ENCODE measurements at places on chromosomes 3 and 15.

- DNase-seq = no peak
Measured at GRCh38 chr3:85476891-85477495, 518.2 kb downstream of the CADM2 start.

- no peak for DNase-seq
Measured at GRCh38 chr3:79810581-79810980, 42.8 kb upstream of the ROBO1 start.

DNA sequence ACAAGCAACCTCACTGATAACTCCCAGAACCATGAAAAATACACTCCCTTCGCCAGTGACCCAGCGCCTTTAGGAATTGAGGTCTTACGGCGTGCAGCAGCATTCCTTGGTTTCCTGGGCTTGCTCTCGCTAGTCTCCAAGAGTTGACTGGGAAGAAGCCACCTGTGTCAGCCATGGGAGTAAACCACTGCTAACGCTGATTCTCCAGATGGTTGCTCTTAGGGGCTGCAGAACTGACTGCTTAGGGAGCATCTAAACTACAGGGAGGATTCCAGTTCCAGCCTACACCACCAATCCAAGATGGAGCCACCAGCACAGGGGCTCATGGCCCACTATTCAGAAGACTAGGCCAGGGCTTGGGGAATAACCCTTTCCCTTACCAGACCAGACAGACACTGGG lies 2.4 kb downstream of the RBPMS2 start:
- no peak for DNase-seq

DNA sequence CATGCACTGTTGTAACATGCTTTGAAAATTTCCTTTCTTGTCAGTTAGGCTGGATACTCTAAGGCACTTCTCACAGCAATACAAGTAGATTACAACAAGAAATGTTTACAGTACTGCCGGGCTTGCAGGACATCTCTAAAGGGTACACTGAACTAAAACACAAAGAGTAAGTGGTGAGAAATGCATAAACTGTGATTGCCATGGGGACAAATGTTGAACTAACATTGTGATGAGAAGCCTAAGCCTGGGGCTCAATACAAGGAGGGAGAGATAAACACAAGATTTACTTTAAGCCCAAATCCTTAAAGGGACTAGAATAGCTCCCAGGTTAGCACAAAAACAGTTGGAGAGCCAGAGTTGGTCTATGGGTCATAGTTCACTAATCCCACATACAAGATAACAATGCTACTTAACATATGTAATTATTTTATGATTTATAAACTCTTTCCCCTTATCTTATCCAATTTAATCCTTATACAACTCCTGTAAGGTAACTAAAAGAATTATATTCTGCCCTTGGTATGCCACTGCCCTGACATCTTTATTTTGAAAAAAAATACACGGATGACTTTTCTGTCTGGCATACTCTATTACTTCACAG lies 126.9 kb downstream of the THRB start:
- no peak for DNase-seq

- no peak for DNase-seq
Measured at GRCh38 chr15:52139599-52140462, 27.3 kb upstream of the BCL2L10 start.

DNA sequence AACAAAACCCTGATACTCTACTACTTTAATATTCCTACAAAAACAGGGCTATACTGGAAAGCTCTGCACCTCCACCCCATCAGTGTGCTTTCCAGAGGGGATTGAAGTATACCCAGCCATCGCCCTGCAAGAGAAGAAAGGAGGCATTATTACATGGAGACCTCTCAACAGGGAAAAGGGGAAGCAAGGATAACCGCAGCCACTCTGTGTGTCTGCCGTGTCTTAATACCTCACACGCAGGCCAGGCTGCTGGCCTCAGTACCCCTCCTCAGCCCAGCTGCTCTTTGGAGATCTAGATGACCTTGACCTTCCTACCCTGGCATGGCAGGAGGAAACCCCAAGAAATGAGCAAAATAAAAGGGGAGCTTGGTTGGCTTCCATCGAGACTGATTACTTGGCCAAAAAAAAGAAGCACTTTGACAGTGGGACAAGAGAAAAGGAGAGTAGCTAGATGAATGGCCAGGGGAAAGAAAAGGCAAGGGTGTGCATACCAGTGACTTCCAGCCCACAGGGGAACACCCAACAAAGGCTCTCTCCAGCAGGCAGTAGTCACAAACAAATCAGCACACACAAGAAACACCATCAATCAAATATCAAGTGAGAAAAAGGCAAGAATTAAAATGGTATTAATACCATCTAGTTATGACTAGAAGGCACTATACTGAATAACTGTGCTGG lies 129.4 kb downstream of the STT3B start:
- DNase-seq = no peak

GRCh38 chr3:90034038-90034437 lies 926.6 kb downstream of the EPHA3 start:
- no peak for DNase-seq

DNA sequence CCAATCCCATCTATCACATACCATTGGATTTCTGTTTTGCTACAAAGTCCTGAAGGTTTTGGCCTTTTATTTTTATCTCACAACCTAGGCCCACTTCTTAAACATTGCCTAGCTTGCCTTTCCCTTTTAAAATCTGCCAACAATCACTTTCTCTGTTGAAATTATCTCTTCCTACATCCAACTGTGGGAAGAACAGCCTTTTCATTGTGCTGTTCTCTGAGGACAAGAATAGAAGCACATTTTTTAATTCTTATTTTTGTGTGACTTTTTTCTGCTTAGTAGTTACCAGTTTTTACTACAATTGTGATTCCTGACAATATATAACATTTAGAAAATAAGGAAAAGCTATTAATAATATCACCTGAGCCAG lies 159.2 kb downstream of the CNTN6 start:
- no peak for DNase-seq

DNA sequence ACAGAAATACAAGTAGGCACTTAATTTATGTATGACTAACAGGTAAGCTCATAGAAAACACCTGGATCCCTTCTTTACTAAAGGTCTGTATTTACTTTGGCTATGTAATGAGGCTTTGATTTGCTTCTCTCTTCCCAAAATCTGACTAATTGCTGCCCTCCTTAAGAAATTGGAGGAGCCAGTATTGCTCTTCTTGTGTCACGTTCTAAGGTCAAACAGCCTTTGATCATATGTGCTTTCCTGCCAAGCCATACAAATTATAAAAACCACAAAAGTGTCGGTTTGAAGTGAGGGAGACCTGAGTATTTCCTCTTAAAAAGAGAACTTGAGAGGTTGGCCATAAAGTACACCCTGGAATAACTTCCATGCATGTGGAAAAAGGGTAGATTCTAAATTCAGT lies 112.1 kb upstream of the MB21D2 start:
- no peak for DNase-seq

- no peak for DNase-seq
Measured at GRCh38 chr3:21055015-21055414, 696.0 kb downstream of the ZNF385D start.

DNA sequence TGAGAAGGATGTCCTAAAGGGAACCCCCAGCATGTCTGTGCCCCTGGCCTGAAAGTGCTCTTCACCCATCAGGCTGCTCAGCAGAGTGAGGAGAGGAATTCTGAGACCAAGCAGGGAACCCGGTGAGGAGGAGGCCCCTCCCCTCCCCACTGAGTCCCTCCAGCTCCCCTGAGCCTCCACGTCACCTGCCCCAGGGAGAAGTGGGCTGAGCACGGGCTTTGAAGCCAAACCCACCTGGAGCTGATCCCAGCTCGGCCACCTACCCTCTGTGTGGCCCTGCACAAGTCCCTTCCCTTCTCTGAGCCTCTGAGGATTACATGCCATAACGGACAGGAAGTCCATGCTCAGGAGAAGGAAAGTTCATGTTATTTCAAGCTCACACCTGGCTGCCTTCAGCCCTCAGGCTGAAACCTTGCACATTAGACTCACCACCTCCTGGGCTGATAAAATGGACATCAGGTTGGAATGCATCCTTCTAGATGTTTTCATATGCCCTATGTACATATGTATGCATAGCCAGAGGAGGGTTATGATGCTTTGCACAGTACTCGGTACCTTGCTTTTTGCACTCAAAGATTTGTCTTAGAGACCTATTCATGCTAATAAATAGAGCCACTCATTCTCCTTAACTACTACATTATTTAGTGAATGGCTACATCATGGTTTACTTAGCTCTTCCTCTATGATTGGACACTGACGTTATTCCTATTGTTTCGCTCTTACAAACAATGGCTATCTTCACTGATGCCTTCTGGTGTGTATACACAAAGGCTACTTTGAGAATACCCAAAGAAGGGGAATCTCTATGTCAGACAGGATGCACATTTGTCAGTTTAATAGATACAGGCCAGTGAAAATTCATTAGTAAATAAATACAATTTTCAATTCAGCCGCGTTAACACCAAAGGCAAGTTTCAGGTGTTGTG lies 31.6 kb upstream of the GATA2 start:
- no peak for DNase-seq

GRCh38 chr3:32852146-32852545 lies 34.3 kb downstream of the TRIM71 start:
- no peak for DNase-seq

- DNase-seq = no peak
Measured at GRCh38 chr15:88606070-88606794, 14.9 kb upstream of the AEN start.

DNA sequence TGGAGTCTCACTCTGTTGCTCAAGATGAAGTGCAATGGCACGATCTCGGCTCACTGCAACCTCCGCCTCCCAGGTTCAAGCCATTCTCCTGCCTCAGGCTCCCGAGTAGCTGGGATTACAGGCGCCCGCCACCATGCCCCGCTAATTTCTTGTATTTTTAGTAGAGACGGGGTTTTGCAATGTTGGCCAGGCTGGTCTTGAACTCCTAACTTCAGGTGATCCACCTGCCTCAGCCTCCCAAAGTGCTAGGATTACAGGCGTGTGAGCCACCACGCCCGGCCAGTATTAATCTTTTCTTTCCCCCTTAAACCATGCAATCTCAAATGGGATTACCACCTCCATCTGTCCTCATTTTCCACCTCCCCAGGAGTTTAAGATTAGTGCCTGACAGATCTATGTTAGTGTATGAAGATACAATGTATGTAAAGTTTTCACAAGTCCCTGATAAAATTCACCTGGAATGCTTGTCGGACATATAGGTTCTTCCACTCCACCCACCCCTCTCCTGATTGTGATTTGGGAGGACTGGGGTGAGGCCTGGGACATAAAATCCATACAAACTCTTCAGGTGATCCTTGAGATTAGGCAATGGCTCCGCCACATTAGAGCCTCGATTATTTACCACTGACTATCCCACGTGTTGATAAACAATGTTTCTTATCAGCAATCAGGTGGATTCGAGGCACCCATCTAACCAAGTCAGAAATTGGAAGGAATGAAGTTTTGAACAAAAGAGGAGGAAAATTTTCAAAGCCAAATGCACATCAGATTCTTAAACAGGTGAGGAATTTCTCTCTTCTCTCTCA lies 1.2 kb downstream of the PARL start:
- no peak for DNase-seq

- no peak for DNase-seq
Measured at GRCh38 chr15:25342629-25343028, 96.2 kb downstream of the UBE3A start.

DNA sequence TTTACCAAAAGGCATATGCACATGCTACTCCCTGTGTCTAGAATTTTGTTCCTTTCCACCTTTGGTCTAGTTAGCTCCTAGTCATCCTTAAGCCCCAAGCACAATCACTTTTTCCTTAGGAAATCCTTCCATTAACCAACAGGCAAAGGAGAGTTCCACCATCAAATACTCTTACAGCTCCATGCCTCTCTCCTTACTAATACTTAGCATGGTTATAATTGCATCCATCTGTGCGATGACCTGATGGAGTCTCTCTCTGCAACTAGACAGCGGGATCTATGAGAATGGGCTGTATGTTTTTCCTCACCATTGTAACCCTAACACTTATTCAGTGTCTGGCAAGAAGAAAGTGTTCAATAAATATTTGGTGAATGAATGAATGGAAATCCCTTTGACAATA lies 69.3 kb upstream of the SMAD3 start:
- no peak for DNase-seq

GRCh38 chr15:98729446-98730042 lies 81.2 kb downstream of the IGF1R start:
- DNase-seq = no peak

DNA sequence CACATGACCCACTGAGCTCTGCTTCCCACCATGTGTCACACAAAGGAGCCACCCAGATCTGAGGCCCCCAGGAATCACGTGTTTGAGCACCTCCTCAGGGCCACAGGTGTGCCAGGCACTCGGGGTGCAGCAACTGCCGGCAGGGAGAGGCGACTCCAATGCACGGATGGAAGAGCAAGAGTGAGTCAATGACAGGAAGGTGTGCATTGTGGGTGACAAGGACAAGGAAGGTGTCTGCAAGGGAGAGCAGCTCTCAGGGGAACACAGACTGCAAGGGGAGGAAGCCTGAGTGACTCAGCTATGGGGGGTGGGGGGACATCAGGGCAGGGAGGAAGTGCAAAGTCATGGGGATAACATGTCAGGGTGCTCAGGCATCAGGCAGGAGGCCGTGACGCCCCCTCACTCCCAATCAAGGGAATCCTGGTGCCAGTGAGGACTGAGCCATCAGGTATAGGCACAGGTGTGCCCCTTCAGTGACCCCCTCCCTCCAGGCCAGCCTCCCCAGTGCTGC lies 67.4 kb downstream of the NUP210 start:
- DNase-seq = no peak

DNA sequence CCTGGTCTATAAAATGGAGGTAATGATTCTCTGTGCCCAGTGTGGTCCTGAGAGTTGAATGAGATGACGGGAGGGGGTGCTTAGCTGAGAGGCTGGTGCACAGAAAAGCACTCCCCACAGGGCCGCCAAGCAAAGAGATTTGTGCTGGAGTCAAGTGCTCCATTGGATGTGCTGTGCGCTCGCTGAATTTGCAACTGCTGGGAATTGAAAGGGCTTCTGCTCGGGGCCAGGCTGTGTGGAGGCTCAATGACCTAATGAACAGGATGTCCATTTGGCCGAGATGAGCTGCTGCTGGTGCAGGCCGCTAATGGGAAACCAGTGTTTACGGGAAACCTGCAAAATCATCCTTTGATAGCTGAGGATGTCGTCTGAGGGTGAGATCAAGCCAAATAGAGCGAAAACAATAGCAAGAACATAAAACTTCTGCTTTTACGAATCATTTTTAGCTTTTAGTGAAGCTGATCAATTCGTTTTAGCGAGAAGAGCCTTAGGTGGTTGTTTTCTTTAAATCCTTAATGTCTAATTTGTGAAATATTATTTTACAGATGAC lies 211.7 kb downstream of the GABRG3 start:
- no peak for DNase-seq

GRCh38 chr3:49718858-49719213 lies 648 bp downstream of the AMIGO3 start:
- DNase-seq = no peak

- no peak for DNase-seq
Measured at GRCh38 chr15:45091161-45091560, 22.8 kb downstream of the DUOX2 start.

- no peak for DNase-seq
Measured at GRCh38 chr3:33130144-33130543, 16.3 kb downstream of the CRTAP start.

- no peak for DNase-seq
Measured at GRCh38 chr3:11062704-11063103, 70.2 kb downstream of the SLC6A1 start.

Measured in GOT3 (cell line).